ENCODE measurements at places on chromosomes 16 and 17.
A peak's percentile ranks its signal among the peaks of the same experiment; 100 is the strongest.

DNA sequence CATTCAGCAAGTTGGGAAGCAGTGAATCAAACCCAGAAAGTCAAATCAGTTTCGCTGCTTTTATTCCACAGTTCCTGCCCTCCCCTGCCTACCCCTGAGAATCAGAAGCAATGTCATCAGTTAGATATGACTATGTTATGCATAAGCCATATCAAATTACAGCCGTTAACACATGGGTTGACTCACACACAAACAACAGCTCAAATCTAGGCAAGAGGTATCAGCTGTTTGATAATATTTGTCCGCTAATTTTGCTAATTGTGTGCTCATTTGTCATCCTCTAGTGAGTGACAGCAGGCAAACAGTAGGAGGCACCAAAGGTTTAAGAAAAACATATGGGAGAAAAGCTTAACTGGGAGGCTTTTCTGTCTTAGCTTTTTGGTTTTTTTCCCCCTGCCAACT is 327.4 kb upstream of the CCL2 start:
- peak; percentile 19 for DNase-seq

DNA sequence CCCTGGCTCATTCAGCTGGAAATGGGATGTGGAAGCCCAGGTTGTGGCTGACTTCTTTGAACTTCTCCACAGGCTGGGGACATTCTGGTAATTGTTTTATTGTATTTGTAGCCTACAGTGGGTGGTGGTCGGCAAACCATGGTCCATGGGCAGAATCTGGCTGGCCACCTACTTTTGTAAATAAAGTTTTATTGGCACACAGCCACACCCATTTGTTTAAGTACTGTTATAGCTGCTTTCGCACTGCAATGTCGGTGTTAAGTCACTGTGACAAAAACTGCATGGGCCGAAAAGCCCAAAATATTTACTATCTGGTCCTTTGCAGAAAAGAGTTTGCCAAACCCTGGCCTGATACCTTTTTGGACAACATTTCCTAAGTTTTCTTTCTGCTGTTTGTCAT is 86.2 kb downstream of the NTN1 start:
- DNase-seq, result no peak

- DNase-seq, result peak; percentile 62
Observed at GRCh38 chr16:3171181-3171854, 16.7 kb upstream of the OR1F1 start.

DNA sequence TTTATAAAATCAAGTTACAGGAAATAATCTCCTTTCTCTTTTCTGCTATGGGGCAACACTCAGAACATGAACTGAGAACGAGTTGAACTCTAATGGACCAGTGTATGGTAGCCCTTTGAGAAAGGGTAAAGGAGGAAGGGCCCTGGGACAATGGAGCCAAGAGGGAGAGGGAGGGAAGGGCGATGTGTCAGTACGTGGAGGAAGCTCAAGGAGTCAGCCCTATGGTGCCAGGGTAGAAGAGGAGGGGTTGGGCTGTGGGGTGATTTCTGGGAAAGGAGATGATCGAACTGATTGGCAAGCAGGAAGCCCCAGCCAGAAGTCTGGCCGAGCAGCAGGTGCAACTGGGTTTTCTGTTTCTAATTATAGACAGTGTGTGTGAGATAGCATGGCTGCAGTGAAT is 4.3 kb upstream of the WIPI1 start:
- DNase-seq, result peak; percentile 72

DNA sequence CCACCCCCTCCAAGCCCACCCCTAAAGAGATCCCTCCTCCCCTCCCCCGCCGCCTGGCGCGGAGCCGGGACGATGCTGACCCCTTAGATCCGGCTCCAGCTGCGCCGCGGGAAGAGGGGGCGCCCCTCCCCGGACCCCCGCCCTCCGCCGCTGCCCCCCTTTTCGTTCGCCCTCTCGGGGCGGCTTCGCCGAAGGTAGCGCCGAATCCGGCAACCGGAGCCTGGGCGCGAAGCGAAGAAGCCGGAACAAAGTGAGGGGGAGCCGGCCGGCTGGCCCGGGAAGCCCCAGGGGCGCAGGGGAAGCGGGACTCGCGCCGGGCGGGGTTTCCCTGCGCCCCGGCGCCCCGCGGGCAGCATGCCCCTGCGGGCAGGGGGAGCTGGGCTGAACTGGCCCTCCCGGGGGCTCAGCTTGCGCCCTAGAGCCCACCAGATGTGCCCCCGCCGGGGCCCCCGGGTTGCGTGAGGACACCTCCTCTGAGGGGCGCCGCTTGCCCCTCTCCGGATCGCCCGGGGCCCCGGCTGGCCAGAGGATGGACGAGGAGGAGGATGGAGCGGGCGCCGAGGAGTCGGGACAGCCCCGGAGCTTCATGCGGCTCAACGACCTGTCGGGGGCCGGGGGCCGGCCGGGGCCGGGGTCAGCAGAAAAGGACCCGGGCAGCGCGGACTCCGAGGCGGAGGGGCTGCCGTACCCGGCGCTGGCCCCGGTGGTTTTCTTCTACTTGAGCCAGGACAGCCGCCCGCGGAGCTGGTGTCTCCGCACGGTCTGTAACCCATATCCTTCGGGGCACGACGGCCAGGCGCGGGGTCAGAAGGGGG is 623 bp downstream of the CACNA1G start:
- DNase-seq, result peak; percentile 49

DNA sequence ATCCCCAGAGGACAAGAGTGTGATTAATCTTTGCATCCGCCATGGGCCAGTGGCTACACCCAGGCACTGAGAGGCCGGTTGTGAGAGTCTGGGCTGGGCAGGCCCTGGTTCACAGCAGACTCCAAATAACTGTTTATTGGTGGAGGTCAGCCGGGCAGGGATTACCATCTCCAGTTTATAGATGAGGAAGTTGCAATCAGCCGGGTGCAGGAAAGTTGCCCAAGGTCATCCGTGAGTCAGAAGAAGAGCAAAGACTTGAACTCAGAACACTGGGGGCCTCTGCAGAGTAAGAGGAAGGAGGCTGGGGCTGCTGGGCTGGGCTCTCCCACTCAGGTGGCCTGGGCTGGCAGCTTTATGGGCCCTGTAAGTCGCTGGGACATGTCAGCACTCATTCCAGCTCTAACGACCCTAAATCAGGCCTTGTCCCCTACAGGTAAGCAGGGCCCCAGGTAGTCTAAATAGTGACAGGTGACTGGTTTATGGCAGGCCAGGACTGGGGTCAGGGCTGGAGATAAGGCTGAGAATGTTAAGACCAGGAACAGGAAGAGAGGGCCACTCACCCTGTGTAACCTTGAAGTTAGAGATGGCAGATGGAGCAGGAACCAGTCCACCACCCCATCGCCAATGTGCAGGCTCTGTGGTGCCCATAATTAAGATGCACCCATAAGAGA is 2.1 kb upstream of the CA4 start:
- DNase-seq, result no peak

GRCh38 chr17:6072157-6072556 is 2.0 kb downstream of the WSCD1 start:
- DNase-seq, result peak; percentile 12

GRCh38 chr17:5582209-5583185 is 1.8 kb downstream of the NLRP1 start:
- peak; percentile 49 for DNase-seq

DNA sequence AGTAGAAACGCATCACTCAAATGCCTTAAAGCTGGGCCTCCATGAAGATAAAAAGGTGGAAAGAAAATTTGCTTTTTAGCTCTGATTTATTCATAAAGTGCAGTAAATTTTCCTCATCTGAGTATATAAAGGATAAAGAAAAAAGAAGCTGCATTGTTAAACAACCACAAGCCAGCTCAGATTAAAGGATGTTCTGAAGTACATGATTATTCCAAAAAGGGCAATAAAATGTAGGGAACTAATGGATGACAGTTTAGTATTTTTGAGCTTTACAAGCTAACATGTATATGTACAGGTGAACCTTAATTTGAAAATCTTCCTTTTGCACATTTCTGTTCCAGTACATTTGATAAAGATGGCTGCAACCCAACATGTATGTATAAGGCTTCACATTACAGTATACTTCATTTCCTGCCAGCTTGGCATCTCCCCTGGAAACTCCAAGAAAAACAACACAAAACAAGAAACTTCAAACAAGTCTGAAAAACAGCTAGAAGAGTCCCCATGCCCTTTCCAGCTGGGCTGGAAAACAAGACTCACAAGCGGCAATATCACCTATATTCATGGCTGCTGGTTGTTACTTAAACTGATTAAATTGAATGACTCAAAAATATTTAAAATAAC is 225.7 kb downstream of the CEP112 start:
- DNase-seq, result no peak

- DNase-seq, result no peak
Observed at GRCh38 chr17:44988044-44988942, 20.2 kb upstream of the C1QL1 start.

DNA sequence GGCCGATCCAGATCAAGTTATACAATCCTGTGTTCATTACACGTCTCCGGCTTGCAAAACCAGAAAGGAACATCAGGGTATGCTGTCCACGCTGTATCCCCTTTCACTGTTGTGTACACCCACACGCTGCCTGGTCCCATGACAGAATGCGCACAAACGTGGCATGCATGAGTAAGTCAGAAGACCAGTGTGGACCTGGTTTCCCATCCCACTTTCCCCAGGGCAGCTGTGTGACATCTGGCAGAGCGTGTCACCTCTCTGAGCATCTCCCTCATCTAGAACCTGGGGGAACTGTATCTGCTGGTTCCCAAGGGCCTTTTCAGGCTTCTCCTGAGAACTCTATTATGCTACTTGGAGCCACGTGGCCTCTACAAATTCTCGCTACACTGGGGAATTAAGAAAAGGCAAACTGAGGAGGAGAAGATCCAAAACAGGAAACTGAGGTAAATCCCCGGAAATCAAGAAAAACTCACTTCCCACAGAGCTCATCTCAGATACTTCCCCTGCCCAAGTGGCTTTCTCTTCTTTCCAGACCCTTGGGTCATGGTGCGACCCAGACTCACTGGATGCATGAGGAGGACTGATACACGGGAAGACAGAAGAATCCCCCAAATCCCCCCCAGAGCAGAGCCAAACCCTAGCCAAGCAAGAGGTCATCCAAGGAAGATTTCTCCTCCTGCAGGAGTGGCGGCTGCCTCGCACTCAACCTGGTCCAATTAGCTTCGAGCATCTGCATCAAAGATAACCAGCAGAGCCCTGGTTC is 139.3 kb downstream of the GAS7 start:
- peak; percentile 69 for DNase-seq

- DNase-seq, result no peak
Observed at GRCh38 chr16:1475552-1476114, 805 bp upstream of the CLCN7 start.

GRCh38 chr17:79629548-79630049 is 18.7 kb upstream of the RBFOX3 start:
- DNase-seq, result no peak

GRCh38 chr16:9123871-9124270 is 32.4 kb downstream of the HAPSTR1 start:
- peak; percentile 92 for DNase-seq

DNA sequence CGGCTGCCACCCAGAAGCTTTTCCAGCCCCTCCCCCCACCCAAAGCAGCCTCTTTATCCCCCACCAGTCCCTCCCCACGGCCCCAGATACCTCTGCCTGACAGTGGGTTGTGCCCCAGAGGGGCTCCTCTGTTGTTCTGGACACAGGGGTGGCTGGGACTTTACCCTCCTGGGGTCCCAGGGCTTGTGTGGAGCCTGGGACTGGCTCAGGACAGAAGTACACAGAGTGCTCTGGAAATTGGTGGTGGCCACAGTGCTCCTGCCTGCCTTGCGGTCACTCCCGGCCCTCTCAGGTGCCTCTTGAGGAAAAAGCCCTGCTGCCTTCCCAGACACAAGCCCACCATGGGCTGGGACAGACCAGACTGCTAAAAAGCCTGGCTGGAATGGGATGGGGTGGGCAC is 68.2 kb downstream of the RAB11FIP4 start:
- DNase-seq, result no peak

DNA sequence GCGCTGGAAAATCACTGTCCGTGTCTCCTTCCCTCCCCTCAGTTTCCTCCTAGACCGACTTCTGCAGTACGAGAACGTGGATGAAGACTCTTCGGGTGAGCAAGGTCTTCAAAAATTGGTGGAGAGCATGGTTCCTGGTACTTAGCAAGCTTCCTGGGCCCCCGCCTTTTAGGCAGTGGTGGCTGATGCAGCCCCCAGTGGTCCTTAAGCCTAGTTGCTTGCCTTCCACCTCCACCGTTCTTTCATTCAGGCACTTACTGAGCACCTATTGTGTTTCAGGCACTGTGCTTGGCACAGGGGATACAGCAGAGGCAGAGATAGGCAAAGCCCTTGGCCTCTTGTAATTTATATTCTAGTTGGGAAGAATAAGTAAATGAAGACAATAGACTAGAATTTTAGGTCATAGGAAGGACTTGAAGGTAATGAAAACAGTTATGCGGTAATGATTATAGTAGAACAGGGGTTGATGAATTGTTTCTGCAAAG is 767 bp downstream of the INO80E start:
- DNase-seq, result no peak

GRCh38 chr17:77651988-77652387 is 306.5 kb upstream of the TNRC6C start:
- no peak for DNase-seq

DNA sequence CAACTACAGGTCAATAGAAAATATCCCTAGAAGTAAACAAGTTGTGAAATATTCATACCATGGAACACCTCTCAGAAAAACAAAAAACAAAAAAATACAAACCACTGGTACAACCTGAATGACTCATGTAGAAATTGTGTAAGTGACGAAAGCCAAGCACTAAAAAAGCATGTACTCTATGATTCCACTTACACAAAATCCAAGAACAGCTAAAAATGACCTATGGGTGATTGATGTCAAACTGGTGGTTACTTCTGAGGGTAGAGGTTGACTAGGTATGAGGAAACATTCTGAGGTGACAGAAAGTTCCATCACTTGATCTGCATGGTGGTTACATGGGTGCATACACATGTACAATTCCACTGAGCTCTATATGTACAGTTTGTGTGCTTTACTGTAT is 31.1 kb downstream of the DHRS7C start:
- DNase-seq, result no peak

DNA sequence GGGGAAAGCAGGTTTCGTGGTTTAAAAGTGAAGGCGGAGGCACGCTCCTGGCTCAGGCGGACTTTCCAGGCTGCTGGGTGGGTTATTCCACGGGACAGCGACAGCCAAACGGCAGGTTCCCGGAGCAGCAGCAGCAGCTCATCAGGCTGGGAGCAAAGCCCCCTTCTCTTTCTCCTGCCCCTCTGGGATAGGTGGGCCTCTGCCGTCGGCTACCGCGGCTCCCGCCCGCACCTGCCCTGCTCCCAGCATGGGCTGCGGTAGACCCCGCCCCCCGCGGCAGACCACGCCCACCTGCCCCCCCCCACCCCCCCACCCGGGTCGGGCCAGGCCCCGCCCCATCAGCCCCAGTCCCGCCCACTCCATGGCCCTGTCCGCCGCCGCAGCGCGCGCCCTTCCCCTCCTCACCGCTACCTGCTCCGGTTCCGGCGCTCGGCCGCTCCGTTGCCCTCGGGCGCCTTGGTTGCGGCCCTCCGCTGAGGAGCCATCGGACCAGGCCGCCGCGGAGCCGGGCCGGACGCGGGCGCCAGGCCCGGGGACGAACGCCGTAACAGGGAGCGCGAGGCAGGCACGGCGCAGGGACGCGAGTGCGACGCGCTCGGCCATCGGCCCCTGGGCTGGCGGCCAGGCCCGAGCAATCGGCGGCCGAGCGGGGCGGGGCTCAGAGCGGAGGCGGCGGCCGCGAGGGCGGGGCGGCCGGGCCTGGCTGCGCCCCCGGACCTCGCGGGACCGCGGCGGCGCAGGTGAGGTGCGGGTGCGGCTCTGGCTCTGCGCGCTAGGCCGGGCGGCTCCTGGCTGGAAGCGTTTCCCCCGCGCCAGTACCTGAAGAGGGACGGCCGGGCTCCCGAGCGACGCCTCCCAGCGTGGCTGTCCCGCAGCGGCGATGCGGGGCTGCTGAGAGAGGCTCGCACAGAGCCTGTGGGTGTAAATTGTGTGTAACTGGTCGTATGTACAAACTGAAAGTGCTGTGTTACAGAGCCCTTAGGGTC is at the start of the genes HEXD and OGFOD3:
Gene HEXD (plus strand): TSS at position 347 of the 986 bp plus-strand sequence. CDS start 1,453 bp downstream, outside the sequence.
Gene OGFOD3 (minus strand): TSS at position 586 of the 986 bp plus-strand sequence. CDS start 101 bp downstream, at position 485.
- DNase-seq, result peak; percentile 88

- DNase-seq, result no peak
Observed at GRCh38 chr17:15918661-15919259, 26.2 kb upstream of the ADORA2B start.
